ENCODE measurements at places on chromosomes 7 and 10.
A peak's percentile ranks its signal among the peaks of the same experiment; 100 is the strongest.

DNA sequence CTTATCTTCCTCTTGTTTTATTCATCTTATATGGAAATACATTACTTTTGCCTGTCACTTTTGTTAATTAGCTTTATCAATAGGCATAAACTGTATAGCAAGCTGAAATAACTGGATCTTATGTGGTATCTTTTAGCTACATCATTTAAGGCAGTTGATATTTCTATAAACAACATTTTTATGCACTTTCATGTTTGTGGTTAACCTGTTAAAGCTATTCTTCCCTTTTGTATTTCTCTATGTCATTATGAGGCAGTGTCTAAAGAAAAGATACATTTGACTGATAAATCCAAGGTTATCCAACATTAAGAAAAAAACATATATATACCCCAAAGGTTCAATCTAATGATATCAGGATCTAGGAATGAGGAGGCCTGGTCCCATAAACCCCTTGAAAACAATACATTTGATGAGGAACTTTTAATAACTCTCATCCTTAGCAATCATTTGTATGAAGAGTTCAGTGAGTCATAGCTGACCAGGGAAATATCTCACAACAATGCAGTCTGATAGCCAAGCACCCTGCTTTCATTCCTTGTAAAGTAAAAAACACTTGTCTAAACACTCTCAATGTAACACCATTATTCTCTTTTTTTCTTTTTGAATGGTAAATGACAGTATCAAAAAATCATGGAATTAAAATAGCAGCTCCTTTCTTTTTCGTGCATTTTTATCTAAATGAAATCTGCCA, 300.9 kb downstream of the NEBL start:
- no peak for DNase-seq

DNA sequence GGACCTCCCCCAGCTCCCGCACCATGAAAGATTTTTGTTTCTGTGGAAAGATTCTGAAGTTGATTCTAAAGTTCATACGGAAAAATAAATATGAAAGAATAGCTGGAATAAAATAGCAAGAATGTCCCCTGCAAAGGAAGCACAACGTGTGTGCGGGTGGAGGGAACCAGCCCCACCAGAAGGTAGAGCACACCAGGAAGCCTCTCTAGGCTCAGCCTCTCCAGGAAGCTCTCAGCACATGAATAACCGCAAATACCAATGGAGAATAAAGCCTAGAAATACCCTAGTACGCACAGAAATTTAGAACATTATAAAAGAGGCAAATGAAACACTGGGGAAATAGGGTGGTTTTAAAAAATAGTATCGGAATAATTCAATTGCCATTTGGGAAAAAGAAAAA, 24.6 kb upstream of the FAM170B start:
- no peak for DNase-seq

GRCh38 chr10:101906586-101907183, 63.1 kb upstream of the KCNIP2 start:
- no peak for DNase-seq

DNA sequence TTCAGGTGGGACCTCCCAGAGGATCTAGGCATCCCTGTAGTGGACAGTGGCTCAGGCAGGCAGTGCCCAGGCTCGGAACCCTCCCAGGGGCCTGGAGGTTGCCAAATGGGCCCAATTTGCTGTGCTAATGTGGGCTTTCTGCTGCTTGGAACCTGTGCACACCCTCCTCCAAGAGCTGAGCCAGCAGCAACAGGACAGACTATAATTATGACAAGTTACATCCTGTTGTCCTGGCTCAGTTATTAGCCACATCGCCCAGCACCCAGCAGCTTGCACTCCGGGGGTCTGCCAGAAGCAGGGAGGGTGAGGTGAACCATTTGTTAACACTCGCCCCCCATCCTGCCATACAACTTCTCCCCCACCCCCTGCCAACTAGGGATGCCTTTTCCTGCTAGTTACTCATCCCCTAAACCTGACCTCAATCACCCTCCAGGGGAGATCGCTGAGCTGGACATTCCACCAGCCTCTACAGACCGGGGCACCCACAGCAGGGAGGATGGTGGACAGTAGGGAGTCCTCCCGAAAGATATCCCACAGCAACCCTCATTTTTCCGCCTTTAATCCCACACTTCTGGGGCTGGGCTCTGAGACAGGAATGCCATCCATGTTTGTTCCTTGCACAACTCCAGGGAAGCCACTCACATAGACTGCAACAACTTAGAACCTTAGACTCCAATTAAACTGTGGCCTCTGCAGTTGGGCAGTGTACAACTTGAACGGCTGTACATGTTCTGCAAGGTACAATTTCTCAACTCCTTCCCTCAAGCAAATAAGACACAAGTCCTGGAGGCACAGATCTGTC, 7.9 kb upstream of the MYL10 start:
- no peak for DNase-seq

GRCh38 chr10:88114368-88114767, 250.9 kb downstream of the PTEN start:
- DNase-seq: no peak

- DNase-seq: no peak
Measured at GRCh38 chr7:23003505-23004246, 10.3 kb downstream of the HYCC1 start.

DNA sequence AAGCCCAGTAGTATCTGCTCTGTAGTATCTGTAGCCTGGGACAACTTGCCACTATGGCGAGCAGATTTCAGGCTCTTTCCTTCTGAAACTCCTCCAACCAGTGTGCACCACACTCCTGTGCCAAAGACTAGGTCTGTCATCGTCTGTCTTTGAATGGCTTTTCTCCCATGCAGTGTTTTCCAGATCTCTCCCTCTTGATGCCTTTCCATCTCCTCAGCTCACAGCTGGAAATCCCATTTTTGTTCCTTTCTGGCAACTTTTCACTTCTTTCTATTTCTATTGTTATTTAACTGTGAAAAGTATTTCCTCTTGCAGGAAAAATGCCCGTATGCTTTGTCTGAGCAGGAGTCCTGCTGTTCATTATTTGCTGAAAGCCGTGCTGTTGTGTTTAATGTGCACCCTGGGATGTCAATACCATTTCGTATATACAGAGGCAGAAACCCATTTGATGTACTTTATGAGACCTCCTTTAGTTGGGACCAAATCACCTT, 373.7 kb downstream of the PHTF2 start:
- no peak for DNase-seq

GRCh38 chr7:135434047-135434446, 75.9 kb downstream of the CNOT4 start:
- no peak for DNase-seq

GRCh38 chr7:73521636-73522104, 423 bp downstream of the BAZ1B start:
- no peak for DNase-seq

DNA sequence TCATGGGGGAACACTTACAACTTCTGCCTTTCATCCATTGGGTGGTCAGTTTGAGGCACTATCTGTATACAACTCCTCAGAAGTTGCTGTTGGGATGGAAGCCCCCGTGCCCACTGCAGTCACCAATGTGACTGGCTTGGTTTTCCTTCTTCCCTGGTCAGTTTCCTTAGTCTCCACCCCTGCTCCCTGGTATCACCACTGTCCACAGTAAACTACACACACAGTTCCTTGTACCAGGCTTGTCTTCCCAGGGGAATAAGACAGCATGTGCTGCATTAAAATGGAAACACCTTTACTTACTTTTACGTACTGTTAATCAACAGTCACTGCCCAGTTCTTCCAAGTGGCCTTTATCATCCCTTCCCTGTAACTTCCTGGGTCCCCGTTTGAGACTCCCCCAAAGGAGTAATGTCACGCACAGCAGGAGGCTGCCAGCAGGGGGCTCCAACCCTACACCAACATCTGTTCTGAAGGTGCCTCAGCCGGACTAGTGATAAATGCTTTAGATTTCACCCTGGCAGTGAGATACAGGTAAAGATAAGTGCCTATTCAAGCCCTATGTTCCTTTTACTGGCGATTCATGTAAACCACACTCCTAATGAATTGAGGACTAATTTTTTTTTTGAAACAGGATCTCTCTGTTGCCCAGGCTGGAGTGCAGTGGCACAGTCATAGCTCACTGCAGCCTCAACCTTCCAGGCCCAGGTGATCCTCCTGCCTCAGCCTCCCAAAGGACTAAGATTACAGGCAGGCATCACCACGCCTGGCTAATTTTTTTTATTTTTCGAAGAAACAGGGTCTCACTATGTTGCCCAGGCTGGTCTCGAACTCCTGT, 45.3 kb upstream of the PIK3AP1 start:
- DNase-seq: no peak

GRCh38 chr10:98367604-98368451, 47.2 kb downstream of the PYROXD2 start:
- DNase-seq: no peak

GRCh38 chr7:151272405-151272804, 23.9 kb upstream of the SMARCD3 start:
- DNase-seq: no peak

DNA sequence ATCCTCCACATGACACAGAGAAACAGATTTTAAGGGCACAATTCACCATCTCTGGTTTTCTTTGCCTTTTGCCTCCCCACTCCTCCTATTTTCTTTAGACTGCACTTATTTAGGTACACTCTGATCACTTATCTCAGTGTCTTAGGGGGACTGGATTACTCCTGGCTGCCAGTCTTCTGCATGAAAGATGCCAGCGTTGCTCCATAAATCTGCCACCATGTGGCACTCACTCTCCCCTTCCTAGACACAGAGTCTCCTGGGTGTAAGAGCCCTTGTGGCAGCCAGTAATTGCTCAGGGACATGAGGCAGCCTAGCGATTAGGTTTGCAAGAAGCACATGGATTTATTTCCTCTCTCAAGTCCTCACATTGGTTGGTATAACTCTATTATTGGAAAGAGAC, 34.5 kb upstream of the RBM20 start:
- no peak for DNase-seq

- DNase-seq: no peak
Measured at GRCh38 chr10:70887804-70888800, at the start of gene PCBD1. Gene PCBD1 (minus strand): TSS chr10:70888565. CDS start chr10:70888533, 32 bp downstream.

GRCh38 chr7:143322760-143323633, 7.1 kb downstream of the CLCN1 start:
- DNase-seq: no peak

GRCh38 chr10:90960355-90960814, 39.5 kb upstream of the ANKRD1 start:
- DNase-seq: peak; percentile 89

DNA sequence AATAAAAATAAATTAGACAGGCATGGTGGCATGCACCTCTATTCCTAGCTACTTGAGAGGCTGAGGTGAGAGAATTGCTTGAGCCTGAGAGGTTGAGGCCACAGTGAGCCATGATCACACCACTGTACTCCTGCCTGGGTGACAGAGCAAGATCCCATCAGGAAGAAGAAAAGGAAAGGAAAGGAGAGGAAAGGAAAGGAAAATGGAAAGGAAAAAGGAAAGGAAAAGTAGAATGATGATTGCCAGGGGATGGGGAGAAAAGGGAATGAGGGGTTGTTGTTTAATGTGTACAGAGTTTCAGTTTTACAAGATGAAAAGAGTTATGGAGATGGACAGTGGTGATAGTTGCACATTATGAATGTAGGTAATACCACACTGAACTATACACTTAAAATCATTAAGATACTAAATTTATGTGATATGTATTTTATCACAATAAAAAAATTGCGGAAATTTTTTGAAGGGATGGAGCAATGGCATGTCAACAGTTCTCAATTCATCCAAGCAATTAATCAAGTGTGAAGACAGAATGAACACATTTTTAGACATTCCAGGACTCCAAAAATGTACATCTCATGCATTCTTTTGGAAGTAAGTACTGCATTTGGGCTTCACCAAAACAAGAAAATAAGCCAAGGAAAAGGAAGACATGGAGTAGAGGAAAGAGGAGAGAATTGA, 44.3 kb downstream of the IL6 start:
- DNase-seq: no peak

DNA sequence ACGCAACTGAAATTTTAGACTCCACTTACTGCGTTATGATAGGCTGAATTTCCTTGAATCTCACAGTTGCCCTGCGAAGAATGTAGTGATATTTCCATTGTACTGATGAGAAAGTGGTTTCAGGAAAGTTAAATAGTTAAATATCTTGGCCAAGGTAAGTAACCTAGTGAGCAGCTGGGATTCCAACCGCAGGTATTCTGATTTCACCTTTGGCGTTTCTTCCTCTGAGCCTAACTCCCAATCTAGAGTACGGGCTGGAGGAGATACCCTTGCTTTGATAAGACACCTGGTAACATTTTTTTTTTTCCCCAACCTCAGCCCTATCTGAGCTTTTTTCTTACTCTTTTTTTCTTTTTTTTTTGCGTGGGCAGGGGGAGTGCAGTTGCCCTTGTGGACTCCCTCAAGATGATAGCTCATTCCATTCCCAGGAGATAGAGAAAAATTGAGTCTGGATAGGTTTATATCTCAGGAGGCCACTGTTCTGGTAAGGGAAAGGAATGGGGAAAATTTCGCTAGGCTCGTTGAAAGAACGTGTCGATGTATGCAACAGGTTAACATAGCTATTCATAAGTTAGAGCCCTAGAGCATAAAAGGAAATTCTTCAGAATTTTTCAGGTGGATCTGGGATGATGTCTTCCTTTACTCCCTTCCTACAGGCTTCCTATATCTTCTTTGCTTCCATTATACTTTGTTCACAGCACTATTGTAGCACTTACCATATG, 3.1 kb upstream of the TAS2R38 start:
- DNase-seq: no peak

DNA sequence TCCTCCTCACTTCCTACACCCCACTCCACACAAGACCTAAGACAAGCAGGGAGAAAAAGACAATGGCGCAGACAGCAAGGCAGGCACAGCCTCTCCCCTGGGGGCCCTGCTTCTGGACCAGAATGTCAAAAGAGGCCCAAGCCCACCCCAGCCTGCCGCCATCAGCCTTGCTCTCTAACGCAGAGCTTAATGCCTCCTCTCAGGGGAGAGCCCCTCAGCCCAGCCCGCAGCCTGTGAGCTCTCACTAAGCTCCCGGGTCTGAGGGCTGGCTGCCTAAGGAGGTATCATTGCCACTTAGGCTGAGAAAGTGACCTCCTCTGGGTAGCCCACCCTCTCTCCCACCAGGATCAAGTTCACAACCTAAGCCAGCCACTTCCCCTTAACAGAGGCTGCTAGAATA, 16.7 kb downstream of the SLIT1 start:
- no peak for DNase-seq

- DNase-seq: no peak
Measured at GRCh38 chr10:120719333-120719732, 131.8 kb upstream of the WDR11 start.

DNA sequence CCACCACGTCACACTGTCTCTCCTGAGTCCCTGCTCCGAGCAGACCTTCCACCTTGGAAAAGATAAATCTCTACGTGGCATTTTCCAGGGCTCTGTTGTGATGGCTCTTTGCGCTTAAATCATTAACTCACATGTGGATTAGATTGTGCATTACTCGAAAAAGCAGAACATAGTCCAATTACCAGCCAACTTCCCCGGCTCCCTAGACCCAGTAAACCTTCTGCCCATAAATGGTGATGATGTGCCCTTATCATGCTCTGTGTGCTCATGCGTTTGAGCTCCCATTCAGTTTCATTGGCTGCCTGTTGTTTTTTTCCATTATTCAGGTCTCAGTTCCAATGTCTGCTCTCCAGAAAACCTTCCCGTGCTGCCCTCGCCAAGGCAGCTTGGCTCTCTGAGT, 471.2 kb downstream of the GLRX3 start:
- DNase-seq: no peak
